ENCODE measurements at places on chromosomes 16 and 17.

DNA sequence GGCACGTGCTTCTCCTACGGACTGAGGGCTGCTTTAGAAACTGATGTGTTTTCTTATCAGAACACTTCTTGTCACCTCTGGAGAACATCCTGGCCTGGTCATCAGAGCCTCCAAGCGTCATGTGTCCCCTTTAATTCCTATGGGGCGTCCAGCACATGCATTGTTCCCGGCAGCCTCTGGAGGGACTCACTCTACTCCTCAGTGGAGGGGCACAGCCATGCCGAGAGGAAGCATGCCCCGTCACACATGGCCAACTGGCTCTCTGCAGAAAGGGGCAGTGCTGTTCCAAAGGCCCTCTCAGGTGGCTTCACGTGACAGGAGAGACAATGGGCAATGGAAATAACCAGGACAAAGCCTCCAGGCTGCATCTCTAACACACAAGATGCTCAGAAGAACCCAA lies 31.8 kb downstream of the CDRT15L2 start:
- no peak for DNase-seq

DNA sequence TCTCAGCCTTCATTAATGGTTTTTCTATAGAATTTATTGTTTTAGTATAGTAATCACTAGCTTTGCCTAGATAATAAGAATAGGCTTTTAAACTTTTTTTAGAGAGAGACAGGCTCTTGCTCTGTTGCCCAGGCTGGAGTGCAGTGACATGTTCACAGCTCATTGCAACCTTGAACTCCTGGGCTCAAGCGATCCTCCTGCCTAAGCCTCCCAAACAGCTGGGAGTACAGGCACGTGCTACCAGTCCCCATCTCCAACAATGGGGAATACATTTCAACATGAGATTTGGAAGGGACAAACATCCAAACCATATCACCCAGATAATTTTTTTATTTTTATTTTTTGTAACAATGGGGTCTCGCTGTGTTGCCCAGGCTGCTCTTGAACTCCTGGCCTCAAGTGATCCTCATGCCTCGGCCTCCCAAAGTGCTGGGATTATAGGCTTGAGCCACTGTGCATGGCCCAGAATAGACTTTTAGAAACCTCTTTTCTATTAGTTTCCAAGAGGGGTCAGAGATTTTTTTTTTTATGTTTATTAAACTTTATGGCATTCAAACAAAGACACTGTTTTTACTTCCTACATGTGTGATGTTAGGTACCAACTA lies 7.3 kb downstream of the NACA2 start:
- no peak for DNase-seq

GRCh38 chr16:69565671-69566239 lies at the start of gene NFAT5:
NFAT5 (plus strand) TSS chr16:69565966; CDS start chr16:69566302, 336 bp downstream.
- DNase-seq: peak; percentile 15

DNA sequence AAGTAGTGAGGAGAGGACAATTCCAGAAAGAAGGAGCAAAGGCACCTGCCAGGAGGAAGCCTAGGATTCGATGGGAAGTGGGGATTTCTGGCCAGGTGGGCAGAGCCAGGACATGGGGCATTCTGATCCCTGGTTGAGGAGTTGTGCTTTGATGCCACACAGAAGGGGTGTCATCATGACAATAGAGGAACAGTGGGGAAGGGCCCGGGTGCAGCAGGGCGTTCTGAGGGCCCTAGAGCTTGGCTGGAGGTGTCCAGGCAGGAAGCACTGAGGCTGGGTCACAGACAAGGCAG lies 4.3 kb downstream of the EVPLL start:
- DNase-seq: no peak

GRCh38 chr16:27251541-27252205 lies 16.9 kb downstream of the NSMCE1 start:
- DNase-seq: no peak

GRCh38 chr16:74257061-74257460 lies 39.6 kb upstream of the PSMD7 start:
- no peak for DNase-seq

- no peak for DNase-seq
Observed at GRCh38 chr17:51029142-51029541, 91.5 kb downstream of the SPAG9 start.

GRCh38 chr17:77592106-77592865 lies 366.2 kb upstream of the TNRC6C start:
- no peak for DNase-seq

DNA sequence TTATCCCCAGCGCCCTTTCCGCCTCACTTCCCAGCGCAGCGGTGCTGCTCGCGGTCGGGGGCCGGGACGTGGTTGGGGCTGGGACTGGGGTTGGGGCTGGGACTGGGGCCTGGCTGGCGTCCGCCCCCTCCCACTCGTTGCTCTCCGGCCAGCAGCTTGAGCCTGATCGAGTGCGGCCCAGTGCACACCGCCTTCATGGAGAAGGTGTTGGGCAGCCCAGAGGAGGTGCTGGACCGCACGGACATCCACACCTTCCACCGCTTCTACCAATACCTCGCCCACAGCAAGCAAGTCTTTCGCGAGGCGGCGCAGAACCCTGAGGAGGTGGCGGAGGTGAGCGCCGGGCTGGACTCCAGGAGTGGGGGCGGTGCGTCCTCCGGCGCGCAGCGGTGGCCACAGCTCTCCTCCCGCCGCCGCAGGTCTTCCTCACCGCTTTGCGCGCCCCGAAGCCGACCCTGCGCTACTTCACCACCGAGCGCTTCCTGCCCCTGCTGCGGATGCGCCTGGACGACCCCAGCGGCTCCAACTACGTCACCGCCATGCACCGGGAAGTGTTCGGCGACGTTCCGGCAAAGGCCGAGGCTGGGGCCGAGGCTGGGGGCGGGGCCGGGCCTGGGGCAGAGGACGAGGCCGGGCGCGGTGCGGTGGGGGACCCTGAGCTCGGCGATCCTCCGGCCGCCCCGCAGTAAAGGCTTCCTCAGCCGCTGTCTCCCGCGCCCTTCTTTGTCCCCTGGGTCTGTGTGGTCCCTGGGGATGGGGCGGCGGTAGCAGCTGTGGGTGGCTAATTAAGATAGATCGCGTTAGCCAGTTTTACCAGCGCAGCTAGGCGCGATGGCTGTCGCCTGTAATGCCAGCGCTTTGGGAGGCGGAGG lies 1.8 kb downstream of the HSD17B1 start:
- no peak for DNase-seq

- DNase-seq: no peak
Observed at GRCh38 chr16:68737730-68738629, 888 bp downstream of the CDH1 start.

DNA sequence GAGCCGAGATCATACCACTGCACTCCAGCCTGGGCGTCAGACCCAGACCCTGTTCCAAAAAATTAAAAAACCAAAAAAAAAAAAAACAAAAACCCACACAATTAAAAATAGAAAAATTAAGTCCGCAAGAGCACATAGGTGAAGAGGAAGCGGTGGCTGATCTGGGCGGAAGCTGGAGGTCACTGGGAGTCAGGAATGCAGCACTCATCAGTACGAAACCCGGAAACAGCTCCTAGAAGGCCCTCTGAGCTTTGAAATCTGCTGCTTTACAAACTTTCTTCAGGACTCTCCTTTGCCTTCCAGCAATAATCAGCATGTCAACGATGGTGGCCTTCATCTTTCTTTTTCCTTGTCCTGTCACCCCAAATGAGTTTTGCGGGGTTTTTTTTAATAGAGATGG lies 29.5 kb downstream of the TRAP1 start:
- no peak for DNase-seq

GRCh38 chr17:69581061-69581961 lies 166.8 kb downstream of the MAP2K6 start:
- DNase-seq: no peak

GRCh38 chr17:51580869-51581268 lies 320.5 kb downstream of the UTP18 start:
- DNase-seq: no peak

DNA sequence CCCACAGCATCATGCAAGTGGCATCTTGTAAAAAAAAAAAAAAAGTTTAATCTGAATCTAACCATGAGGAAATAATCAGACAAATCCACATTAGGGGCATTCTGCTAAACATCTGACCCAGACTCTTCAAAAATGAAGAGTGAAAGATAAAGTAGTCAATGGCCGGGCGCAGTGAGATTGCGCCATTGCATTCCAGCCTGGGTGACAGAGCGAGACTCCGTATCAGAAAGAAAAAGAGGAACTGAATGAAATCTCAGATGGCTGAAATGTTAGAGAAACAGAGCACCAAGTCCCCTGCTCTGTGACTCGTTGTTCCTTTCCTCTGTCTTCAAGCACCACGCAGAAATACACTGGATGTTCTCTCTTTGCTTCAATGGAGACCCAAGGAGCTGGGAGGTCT lies 12.7 kb upstream of the RNF135 start:
- DNase-seq: no peak

DNA sequence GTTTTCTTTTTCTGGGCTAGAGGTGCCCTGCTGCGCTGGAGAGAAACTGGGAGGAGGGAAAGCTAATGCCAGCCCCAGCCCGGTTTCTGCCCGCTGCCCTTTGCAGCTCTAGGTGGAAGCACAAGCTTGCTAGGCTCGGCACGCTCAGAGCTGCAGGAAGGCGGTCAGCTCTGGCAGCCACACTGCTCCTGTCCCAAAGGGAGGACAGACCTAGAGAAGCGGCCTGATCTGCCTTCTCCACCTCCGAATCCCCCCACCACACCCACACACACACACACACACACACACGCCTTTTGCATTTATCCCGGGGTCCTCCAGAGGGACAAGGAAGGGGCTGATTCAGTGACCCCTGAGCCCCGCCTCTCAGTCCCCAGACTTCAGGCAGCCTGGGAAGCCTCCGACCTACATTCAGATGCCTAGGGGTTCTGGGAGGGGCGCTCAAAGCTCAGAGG lies 418.1 kb downstream of the SOX9 start:
- DNase-seq: no peak

DNA sequence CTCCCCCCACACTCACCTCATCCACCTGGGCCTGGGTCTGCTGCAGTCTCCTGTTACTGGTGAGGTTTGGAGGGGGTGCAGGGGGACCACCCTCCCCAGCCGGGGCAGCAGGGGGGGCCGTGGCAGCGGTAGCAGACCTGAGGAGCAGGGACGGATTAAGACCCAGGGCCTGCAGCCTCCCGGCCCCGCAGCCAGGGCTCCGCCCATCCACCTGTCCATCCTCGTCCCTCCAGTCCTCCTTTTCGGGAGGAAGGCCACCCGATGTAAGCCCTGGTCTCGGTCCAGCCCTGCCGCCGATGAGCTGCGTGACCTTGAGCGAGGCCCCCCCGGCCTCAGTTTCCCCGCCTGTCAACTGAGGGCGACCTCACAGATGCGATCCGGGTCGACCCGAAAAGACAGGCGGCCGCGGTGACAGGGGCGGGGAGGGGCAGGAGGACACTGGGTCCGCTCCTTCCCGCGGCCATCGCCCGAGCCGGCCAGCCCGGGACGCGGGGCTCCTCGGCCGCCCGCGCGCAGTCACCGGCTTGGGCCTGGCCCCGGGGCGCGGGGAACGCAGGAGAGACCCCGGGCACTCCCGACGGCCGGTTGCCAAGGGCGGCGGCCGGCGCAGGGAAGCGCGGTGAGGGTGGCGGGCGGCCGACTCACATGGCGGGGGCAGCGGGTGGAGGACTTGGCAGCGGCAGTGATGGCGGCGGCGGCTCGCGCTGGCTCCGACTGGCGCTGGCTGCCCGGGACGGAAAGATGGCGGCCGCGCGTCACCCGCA lies at the start of gene VAMP2:
VAMP2 (minus strand) TSS at position 716 of the 764 bp plus-strand sequence; CDS start at position 647, 69 bp downstream.
- DNase-seq: no peak

DNA sequence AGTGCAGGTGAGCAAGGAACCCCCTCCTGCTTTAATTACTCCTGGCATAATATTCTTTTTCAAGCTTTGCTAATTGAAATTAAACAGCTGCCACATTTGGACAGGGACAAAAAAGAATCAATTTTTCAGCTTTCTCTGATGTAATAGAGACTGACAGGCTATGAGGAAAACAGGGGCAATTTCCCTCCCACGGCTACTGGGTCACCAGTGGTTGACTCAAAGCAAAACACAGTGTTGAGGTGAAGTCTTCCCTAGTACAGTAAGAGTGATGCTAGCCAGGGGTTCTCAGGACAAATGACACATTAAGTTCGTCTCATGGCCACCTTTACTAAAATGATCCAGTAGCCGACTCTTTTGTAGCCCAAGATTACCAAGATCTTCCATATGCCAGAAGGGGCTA lies 38.6 kb upstream of the PMFBP1 start:
- DNase-seq: no peak

DNA sequence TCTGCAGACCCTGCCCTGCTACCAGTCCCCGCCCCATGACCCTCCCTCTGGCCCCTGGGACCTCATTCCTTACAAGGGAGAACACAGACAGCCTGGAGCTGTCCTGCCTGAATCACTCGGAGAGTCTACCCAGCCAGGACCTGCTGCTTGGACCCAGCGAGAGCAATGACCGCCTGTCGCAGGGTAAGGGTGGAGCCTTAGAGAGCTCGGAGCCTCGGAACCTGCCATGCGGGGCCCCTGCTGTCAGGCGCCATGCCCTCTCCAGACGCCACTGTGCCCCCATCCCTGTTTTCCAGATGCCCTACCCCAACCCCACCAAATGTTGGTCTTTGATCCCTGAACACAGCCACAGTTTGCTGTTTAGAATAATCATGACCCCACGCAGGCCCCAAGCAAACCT lies 5.6 kb downstream of the SH2B1 start:
- DNase-seq: no peak
